ENCODE measurements at places on chromosomes 2 and 18.

GRCh38 chr2:96072746-96073145 lies 38.0 kb upstream of the GPAT2 start:
- H3K27ac ChIP-seq = no peak overlapping the region
- H3K36me3 ChIP-seq = no peaks in the 10 kb centered on the region
- DNase-seq = no peak

DNA sequence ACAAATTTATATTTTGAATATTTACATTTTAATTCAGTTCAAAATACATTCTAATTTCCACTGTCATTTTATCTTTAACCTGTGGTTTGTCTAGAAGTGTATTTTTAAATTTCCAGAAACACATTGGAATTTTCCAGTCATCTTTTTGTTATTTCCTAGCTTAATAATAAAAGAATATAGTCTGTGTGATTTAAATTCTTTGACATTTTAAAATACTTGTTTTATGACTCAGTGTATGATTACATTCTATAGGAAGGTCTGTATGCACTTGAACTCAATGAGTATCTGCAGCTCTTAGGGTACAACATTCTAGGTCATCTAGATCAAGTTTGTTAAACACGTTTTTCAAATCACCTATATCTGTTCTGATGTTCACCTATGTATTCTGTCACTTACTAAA lies 88.3 kb upstream of the MBOAT2 start:
- H3K27ac ChIP-seq = no peak overlapping the region
- peaks cover 21% of the 10 kb centered on the region for H3K4me1 ChIP-seq
- DNase-seq = no peak

DNA sequence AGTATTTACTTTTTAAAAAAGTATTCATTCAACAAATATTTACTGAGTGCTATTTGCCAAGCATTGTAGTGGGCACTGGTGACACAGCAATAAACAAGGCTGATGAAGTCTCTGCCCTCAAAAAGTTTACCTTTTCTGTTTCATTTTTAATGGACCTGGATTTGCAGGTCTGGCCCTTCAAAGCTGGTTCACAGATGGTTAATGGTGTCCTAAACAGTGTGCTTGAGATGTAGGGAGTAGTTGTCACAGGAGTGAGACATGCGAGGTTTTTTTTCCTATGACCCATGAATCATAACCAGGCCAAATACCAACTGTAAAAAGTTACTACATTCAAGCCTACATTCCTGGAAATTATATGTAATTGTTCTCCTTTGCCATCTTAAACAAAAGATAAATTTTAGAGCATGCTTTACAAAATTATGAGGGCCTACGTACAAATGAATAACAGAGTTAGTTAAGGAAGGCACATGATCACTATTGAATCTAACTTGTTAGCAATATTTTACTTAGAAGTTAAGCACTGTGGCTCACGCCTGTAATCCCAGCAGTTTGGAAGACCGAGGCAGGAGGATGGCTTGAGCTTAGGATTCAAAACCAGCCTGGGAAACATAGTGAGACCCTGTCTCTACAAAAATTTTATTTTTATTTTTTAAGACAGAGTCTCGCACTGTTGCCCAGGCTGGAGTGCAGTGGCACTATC lies 223.9 kb downstream of the MBD5 start:
- H3K36me3 ChIP-seq = no peaks in the 10 kb centered on the region
- no peaks in the 10 kb centered on the region for H3K4me1 ChIP-seq
- H3K27ac ChIP-seq = no peak overlapping the region
- no peak for DNase-seq

GRCh38 chr2:24731040-24731439 lies 62.2 kb downstream of the PTRHD1 start:
- H3K4me3 ChIP-seq = no peak overlapping the region
- H3K27me3 ChIP-seq = no peaks in the 10 kb centered on the region
- peaks cover 14% of the 10 kb centered on the region for H3K36me3 ChIP-seq
- DNase-seq = no peak
- H3K4me1 ChIP-seq = no peaks in the 10 kb centered on the region

DNA sequence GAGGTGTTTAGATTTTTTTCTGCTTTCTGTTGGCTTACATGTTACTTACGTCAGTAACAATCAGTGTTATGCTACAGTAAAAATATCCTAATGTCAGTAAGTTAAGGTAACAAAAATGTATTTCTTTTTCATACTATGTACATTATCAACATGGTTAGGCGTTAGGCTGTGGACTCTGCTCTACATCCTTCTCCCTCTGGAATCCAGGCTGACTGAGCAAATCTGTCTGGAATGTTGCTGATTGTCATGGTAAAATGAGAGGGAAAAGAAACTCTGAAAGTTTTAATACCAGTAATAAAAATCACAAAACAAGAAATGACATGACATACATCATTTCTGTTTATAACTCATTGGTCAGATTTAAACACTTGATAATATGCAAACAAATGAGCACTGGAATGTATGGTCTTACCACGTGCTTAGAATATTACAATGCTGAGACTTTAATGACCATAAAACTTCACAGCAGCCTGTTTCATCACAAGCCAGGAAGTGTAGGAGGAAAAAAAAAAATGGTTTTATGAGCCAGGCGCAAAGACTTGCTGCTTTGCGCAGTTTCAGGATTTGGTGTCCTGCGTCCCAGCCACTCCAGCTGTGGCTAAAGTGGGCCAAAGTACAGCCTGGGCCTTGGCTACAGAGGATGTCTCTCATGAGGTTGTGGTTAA lies 252.4 kb downstream of the FSIP2 start:
- H3K4me3 ChIP-seq = no peak overlapping the region
- DNase-seq = no peak
- H3K36me3 ChIP-seq = no peaks in the 10 kb centered on the region
- no peaks in the 10 kb centered on the region for H3K4me1 ChIP-seq

GRCh38 chr2:189402932-189403331 lies 38.3 kb upstream of the WDR75 start:
- no peaks in the 10 kb centered on the region for H3K4me1 ChIP-seq
- no peak for DNase-seq
- H3K36me3 ChIP-seq = no peaks in the 10 kb centered on the region
- no peak overlapping the region for H3K27ac ChIP-seq
- H3K4me3 ChIP-seq = no peak overlapping the region
